Urothelium cell line (cell line): ENCODE measurements at places on chromosomes 1 and 21.
A peak's percentile ranks its signal among the peaks of the same experiment; 100 is the strongest.

- DNase-seq = no peak
Measured at GRCh38 chr21:45997205-45997494, 15.6 kb downstream of the COL6A1 start.

DNA sequence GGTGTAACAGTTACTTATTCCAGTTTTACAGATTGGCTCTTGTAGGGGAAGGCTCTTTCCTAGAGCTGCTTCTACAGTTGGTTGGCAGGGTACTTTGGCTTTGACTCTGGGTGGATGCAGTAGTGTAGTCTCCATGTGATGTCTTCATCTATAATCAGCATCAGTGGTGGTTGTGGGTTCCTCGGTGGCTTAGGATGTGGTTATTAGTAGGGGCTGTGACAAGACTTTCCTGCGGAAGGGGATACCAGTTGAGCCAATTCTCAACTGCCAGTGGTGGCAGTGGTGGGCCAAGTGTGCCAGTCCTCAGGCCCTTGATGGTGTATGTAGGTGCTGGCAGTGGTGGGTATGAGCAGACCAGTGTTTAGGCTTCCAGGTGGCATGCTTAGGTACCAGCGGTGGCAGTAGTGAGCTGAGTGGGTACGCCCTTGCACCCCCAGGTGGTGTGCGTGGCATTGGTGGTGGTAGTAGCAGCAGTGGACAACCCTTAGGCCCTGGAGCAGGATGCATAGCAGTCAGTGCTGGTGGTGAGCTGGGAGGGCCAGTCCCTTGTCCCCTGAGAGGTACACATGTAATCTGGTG, 27.2 kb upstream of the KLF18 start:
- no peak for DNase-seq

DNA sequence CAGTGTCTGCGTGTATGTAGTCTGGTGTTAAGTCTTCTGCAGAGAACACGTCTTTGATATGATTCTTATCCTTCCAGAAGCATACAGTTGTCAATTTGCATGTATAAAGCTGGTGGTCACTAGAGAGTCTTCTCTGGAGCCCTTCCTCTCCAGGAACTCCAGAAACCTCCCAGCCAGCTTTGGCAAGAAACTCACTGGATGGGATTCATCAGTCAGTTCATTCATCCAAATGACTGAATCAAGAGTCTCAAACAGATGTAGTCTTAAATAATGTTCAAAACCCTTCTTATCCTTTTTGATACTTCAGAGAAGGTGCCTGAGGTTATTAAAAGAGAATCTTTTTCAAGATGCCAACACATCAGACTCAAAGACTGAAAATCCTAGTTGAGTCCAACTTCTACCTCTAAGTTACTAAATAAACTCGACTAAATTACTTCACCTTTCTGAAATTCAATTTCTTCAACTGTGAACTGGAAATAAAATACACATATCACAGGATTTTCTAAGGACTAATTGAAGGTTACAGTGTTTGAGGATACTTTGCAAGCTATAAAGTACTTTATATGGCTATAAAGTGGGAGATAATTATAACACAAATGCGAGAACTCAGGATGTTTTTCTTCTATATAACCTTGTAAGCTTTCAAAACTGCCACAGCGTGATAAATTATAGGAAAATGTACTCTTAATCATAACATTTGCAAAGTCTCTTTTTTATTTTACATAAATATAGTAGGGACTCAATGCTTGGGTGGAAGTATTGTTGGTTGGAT, 252.4 kb downstream of the FGGY start:
- DNase-seq = no peak

DNA sequence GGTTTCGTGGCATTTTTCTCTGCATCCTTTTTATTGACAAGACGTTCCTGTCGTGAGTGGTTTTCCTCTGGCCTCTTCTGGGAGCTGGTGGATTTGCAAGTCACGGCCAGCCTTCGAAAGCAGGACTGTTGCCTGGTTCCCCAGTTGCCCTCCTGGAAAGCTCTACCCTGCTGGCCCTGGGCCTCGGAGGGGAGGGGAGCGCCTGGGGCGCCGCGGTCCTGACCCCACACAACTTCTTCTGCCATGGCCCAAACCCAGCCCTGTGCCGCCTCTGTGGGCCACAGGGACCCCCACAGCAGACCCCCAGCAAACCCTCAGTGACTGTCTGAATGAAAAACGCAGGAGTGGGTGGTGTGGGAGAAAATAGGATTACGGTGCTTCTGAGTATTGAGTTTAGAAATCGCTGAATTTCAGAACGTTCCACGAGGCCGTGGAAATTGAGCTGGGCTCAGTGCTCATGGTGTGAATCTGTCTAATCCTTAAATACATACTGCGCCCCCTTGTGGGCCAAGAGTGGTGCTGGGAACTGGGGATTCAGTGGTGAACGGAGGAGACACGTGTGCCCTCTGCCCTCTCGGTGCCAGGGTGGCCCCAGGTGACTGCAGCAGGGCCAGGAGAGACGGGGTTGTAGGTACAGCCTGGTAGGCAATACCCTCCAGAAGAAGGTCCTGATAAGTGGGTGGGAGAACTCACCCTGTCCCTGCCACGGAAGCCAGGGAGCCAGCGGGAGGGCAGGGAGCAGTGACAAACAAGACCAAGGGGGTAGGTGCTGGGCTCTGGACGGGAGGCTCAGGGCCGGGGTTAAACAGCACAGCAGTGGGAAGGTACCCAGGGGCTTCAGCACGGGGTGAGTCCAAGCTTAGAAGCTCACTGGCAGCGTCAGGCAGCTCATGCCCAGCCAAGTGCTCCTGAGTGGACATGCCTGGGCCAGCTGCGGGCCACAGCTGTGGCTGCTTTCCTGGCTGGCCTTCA, 101.2 kb upstream of the COL6A1 start:
- peak; percentile 65 for DNase-seq

- no peak for DNase-seq
Measured at GRCh38 chr1:186104459-186104858, 270.6 kb downstream of the TPR start.

GRCh38 chr1:54168206-54168965, 15.6 kb upstream of the CDCP2 start:
- no peak for DNase-seq

DNA sequence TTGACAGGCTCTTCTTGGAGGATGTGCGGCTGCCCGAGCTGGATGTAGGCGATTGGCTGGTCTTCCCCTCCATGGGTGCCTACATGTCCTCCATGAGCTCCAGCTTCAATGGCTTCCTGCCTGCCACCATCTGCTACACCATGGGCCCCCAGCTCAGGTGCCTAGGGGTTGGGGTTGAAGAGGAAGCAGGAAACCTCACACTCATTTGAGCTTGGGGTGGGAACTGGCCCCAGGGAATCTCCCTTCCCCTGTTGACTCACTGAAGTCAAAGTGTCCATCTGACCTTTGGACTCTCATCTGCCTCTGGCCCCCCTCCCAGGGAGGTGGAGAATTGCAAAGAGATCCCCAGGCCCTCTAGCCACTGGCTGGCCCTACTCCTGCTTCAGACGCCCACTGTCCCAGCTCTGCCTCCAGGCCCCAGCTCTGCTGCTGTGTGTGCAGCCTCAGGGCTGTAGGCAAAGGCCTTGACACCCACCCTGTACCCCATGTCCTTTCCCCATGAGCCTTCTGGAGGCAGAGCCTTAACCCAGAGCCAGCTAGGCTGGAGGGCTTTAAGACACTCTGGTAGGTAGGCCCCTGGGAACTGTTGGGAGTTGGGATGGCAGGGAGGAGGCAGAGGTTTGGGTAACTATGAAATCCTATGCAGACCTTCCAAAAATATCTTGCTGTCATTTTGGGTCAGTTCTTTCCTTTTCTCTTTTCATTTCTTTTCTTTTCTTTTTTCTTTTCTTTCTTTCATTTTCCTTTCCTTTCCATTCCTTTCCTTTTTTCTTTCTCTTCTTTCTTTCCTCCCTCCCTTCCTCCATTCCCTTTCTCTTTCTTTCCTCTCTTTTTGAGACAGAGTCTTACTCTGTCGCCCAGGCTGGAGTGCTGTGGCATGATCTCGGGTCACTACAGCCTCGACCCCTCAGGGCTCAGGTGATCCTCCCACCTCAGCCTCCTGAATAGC, 66.9 kb upstream of the TINAGL1 start:
- no peak for DNase-seq

- no peak for DNase-seq
Measured at GRCh38 chr1:167782946-167783345, 61.2 kb downstream of the MPZL1 start.

DNA sequence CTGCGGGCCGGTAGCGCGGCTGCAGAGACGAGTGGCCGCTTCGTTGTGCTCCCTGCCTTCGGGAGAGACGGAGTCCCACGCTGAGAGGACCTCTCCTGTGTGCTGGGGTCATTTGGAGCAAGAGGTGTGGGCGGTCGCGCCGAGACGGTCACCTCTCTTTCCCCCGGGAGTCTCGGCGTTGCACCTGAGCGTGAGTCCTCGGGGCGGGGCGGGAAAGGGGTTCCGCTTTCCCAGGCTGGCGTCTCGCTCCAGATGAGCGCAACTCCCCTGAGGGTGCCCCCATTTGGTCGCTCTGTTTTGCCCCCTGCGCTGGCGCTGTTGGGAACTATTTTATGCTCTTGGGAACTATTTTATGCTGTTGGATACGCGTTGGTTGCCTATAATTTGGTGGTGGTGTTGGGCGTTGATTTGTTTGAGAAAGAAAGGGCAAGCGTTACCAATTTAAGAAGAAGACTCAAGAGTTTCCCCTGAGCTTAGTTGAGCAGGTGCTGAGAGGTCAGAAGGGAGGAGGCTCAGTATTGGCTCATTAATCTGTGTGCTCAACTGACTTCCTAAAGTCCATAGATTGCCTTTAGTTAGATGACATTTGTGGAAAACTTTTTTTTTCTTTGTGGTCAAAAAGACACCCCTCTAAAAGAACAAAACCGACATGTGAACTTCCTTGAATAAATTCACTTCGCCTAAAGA, 683 bp downstream of the LRRC8B start:
- DNase-seq = peak; percentile 36

DNA sequence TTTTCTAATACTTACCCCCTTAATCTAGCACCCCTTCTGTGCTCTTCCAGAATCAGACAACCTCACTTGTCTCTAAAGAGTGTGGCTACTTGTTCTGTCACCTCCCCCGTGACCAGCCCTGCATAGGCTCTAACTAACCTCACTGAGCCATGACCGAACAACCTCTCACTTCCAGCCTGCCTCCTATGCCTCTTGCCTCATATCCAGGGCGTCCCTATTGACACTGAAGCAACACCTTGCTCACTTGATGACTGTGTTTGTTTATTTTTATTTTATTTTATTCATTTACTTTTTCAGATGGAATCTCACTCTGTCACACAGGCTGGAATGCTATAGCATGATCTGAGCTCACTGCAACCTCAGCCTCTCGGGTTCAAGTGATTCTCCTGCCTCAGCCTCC, 235.1 kb upstream of the B3GALT2 start:
- no peak for DNase-seq

DNA sequence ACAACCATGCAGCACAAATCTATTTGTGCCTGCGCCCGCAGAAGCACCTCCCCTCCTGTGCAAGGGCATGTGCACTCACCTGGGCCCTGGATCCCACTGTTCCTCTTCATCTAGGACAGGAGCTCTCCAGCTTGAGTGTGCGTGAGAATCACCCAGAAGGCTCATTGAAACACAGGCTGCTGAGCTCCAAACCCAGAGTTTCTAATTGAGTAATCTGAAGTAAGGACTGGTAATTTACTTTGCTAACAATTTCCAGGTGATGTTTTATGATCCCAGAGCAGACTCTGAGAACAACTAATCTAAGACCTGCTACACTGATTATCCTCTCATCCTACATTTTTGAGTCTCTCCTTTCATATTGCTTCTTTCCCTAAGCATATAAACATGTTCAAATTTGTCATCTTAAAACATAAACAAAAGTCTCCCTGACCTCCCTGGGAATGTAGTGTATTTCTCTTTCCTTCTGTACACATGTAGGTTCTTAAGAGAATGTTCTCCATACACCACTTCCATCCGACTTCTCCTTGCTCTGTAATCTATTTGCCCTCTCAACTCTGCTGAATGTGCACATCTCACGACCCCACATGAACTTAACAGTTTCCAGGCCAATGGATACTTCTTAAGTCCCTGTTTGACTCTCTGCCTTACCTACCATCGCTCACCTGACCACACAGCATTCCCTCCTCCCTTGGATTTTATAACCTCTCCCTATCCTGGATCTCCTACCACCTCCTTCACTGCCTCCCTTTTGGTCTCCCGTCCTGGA, 522.5 kb downstream of the SMYD3 start:
- no peak for DNase-seq

GRCh38 chr1:218284377-218284916, 646 bp upstream of the RRP15 start:
- DNase-seq = no peak

GRCh38 chr1:237717106-237717505, 173.6 kb downstream of the ZP4 start:
- no peak for DNase-seq

DNA sequence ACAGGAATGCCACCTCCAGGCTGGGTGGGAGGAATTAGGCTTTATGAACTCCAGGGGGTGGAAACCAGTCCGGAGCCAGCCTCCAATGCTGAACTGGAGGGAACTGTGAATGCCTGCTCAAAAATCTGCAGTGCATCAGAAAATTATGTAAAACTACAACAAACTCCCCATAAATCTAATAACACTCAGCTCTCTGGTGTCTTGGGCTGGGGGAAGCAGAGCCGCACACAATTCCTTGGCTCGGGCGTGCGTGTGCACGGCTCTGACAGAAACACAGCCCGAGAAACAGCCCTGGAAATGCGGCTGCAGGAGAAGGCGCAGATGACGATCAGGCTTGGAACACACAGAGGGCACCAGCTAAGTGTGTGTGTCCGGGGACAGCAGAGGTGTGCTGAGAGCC, 127.6 kb upstream of the VAMP3 start:
- no peak for DNase-seq

- no peak for DNase-seq
Measured at GRCh38 chr1:235712812-235713211, 63.2 kb upstream of the GNG4 start.

DNA sequence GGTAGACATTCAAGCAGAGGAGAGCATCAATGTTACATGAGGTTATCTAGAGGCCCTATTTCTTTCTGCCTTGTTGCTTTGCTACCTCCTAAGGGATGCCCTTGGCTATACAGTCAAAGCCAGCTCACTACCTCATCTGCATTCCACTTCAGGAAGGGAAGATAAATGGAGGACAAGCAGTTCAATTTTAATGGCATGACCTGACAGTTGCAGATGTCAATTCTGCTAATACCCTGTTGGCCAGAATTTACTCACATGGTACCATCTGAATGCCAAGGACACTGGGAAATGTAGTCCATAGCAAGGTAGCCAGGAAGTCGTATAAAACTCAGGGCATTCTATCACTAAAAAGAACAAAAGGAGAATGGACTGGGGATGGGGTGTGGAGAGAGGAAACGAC, 31.5 kb downstream of the PALMD start:
- no peak for DNase-seq

DNA sequence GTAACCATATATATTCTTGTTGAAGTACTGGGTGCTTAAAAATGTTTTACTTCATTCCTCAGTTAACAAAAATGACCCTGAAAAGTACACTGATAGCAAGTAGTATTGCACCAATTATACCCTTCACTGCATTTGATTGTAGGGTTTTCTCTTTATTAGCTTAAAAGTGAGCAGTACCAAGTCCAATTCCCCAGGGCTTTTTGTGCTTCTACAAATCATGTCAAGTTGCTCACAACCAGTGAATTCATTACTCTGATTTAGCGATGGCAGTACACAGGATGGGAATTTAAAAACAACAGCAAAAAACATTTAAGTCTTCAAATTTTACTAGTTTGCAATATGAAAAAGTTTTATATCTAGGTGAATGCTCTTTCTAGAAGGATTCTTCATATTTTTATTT, 436.4 kb downstream of the PTBP2 start:
- DNase-seq = no peak
